Neural progenitor cell (in vitro differentiated cells): ENCODE measurements at places on chromosomes 1 and 21. TPM values are rescaled to one million over a fixed set of nuclear protein-coding genes. Genes with fewer than 3 reads are reported as not detected.

GRCh38 chr1:185973645-185974044 is 239.5 kb downstream of the HMCN1 start:
- DNase-seq: no peak

The SPRR1B gene
- total RNA-seq: not detected in 2 replicates

- DNase-seq: no peak
Observed at GRCh38 chr1:179127163-179127895, 45.5 kb downstream of the TOR3A start.

The ADCY10 gene
- not detected in 2 replicates for total RNA-seq

DNA sequence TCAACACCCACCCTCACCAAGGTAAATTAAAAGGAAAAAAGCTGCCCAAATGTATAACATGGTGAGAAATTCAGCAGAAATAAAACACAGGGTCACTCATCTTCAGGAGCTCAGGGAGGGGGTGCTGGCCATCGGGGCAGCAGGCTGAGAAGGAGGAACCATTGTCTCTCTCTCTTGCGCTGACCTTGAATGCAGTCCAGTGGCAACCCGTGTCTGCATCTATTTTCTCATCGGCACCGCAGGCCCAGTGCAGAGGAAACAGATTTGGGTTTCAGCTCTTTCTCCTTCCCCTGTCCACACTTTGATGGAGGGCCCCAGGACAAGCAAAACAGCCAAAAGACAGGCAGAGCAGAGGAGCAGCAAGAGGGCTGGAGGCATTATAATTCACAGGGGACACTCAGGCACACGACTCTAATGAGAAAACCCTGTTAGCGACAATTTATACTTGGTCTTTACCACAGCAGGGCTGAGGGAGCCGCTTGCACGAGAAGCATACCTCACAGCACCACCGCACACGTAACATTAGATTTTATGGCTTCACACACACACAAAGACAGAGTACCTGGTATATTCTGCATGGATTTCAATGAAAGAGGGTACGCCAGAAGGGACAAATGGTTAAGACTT is 18.6 kb downstream of the MKNK1 start:
- no peak for DNase-seq

- DNase-seq: no peak
Observed at GRCh38 chr1:248839168-248839555, 1.1 kb downstream of the ZNF672 start.

DNA sequence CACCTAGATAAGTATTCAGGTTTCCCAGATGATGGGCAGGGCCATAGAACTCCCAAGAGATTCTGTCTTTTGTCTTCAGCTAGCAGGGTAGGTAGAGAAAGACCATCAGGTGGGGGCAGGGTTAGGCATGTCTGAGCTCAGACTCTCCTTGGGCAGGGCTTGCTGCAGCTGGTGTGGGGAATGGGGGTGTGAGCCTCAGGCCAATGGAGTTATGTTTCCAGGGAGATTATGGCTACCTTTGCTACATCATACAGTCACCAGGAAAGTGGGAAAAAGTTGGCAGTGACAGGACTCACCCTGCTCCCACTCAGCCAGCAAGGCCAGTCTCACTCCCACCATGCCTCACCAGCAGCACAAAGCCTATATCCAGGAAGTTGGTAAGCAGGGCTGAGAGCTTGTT is 77.8 kb downstream of the DRAM2 start:
- no peak for DNase-seq

DNA sequence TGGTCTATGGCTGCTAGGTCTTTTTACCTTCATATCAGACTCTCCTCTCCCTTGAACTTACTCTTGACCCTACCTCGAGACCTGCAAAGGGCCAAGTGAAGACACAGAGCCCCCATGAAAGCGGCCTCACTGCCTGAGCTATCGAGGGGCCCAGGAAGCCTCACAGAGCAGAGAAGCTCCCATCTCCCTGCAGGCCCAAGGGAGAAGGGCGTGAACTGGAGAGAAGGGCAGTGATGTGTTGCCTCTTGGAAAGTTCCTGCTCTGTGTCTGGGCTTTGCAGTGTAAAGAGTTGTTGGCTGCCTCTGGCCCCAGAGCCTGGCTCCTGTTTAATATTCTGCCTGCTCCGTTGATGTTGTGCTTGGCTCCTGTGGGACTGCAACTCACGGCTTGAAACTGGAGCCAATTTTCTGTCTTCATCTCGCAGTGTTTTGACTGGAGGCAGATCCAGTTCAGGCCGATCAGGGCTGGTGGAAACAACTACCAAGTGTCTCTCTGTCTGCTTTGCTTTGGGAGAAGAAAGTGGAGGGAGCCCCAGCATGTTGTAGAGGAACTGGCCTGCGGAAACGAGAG is 4.3 kb downstream of the SERTAD4 start:
- DNase-seq: peak; percentile 23

GRCh38 chr1:185721553-185721952 is 12.6 kb upstream of the HMCN1 start:
- DNase-seq: no peak

DNA sequence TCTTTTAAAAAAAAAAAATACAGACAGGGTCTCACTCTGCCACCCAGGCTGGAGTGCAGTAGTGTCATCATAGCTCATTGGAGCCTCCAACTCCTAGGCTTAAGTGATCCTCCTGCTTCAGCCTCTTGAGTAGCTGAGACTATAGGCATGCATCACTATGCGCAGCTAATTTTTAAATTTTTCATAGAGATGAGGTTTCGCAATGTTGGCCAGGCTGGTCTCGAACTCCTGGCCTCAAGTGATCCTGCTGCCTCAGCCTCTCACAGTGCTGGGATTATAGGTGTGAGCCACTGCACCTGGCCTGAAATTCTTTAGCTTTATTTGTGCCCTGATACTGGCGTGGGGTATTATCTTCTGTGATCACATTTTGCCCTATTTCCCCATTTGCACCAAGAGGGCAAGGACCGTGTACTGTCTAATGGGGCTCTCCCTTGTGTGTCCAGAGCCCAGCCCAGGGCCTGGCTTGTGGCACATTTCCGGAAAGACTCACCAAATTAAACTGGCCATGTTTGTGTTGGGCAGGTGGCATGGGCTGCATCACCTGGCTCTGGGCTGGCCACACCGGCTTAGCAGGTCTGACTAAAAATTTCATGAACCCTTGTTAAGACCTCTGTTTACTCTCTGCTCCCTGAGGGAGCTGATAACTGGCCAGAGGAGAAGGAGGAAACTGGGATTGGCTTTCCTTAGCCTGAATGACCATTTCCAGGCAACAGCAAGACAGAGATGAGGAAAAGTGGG is 32.2 kb downstream of the TRIM62 start:
- no peak for DNase-seq

GRCh38 chr1:45998020-45998617 is 134.3 kb downstream of the PIK3R3 start:
- no peak for DNase-seq

GRCh38 chr1:165487921-165488320 is 43.0 kb upstream of the RXRG start:
- DNase-seq: no peak

DNA sequence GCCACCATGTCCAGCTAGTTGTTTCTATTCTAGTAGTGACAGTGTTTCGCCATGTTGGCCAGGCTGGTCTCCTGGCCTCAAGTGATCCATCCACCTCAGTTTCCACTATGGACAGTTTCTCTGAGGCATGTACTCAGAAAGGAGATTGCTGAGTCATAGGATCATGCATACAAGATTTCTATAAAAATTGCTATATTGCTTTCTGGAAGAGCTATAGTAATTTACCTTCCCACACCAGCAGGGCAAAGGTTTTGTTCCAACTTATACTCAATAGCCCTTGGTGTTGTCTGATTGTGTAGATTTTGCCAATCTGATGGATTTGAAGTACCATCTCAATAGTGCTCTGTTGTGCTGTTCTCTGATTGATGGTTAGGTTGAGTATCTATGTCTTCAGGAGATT is 15.6 kb upstream of the ATP1A1 start:
- no peak for DNase-seq

GRCh38 chr1:116558140-116558549 is 12.7 kb downstream of the CD58 start:
- DNase-seq: no peak

DNA sequence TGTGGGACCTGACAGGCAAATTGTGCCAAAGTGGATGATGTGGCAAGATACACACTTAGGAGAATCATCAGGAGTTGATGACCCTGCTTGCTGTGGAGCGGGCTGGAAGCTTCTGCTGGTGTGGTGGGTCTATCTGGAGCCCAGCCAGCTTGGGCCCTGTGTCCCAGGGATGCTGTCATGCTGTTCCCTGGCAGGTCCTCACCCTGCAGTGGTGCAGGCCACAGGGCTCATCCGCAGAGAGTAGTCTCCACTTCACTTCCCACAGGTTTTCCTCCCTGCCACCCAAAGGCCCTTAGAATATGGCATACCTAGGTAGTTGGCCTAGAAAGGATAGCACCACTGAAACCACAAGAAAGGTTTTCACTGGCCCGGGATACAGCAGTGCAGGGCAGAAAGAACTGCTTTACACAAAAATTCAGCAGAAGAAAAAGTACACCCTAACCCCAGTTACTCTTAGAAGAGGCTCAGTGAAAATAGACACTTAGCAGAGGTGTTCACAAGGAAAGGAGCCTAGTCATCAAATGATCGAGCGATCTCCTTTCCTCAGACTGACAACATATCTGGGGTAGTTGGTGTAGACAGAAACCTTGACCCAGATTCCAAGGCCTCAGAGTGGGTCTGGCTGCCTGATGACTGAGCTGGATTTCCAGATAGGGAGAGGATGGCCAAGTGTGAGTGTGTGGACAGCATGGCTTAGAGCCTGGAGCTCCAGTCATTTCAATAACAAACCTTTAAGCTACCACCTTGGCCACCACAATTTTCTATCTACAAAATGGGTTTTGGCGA is 1.3 kb upstream of the C1orf226 start:
- no peak for DNase-seq

DNA sequence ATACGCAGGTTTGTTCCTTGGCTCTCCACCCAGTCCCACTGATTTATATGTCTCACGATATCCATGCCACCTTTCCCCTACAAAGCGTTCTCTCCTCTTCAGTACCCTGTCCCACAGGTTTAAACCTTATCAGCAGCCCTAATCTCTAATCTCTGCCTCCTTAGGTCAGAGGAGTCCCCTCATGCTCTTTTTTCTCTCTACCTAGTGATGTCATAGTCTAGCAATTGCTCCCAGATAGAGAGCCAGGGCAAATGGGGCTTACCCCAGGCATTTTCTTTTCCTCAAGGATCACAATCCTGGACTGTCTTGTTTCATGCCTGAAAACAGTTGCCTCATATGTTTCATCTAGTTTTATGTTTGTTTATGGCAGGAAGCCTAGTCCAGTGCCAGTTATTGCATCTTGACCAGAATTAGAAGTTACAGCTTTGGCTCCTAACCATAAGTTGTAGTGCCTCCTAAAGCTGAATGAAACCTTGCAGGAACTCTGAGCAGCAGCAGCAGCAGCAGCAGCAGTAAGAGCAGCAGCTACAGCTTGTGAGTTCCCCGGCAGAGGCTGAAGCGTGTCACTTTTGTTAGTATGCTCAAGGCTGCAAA is 26.7 kb upstream of the TP53BP2 start:
- DNase-seq: peak; percentile 8

DNA sequence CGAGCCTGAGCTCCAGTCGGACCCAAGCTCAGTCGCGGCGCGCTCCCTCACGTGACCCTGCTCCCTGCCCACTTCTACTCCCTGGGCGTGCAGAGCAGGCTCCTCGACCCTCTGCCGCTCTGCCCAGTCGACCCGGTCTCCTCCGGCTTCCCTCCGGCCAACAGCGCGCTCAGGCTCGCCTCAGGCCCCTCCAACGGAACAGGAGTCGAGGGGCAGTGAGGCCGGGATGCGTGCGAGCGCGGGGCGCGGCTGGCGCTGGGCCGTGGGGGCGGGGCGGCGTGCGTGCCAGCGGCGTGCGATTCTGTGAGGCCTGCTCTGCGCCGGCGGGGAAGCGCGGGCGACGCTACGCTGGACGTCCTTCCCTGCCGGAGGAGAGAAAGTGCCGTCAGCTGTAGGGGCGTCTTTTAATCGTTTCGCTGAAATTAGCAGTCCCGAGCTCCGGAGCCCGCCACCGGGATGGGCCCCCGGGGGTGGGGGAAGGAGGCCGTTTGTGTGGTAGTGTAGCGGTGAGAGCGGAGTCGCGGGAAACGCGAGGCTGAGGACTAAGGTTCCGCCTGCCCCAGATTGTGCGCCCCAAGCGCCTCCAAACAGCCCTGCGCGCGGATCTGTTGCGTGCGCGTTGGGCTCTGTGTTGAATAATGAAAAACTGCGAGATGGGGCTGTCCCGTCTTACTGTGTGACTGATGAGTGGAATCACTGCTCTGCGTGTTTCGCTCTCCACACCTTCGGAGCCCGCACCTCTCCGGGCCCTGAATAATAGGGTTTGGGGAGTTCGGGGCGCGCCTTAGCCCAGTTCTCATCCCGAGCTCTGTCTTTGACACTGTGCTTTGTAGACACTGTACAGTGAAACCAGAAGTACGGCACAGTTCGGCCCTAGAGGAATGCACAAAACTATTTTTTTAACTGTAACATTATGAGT is at the start of gene ACBD6:
TSS of gene ACBD6 (minus strand) at position 217 of the 919 bp plus-strand sequence. CDS start 311 bp downstream, outside the sequence.
- peak; percentile 89 for DNase-seq

The KAZN gene
- total RNA-seq: 6.1 and 9.1 TPM in 2 replicates
